Endothelial cell of umbilical vein (primary cell): ENCODE measurements at places on chromosomes 13 and 19. TPM values are rescaled to one million over a fixed set of nuclear protein-coding genes. Genes with fewer than 3 reads are reported as not detected.
A peak's percentile ranks its signal among the peaks of the same experiment; 100 is the strongest.

GRCh38 chr13:23870356-23871140, 18.7 kb downstream of the MIPEP start:
- no peak for DNase-seq
- H3K4me3 ChIP-seq: no peak overlapping the region
- no peak overlapping the region for H3K27ac ChIP-seq
- H3K36me3 ChIP-seq: no peaks in the 10 kb centered on the region
- H3K27me3 ChIP-seq: no peaks in the 10 kb centered on the region
- peaks cover 20% of the 10 kb centered on the region for H3K4me1 ChIP-seq

The SHC2 gene
- total RNA-seq: 4.2 and 7.5 TPM in 2 replicates

DNA sequence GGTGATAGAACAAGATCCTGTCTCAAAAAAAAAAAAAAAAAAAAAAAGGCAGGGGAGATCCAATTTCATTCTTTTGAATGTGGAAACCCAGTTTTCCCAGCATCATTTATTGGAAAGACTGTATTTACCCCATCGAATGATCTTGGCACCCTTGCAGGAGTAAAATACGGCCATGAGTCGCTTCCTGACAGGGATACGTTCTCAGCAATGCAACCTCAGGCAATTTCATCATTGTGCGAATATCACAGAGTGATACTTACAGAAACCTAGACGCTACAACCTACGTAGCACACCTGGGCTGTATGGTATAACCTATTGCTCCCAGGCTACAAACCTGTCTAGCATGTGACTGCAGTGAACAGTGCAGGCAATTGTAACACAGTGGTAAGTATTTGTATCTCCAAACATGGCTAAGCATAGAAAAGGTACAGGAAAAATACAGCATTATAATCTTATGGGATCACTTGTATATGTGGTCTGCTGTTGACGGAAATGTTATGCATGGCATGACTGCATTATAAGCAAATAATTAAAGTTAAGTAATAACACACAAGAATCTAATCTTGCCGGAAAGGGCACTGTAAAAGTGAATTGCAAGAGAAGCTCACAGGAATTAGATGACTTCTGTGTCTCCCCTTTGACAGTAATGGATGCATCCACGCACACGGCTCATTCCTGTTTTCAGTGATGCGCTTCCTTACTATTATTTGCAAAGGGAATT, 24.1 kb downstream of the RFX2 start:
- H3K27ac ChIP-seq: peak overlapping the region; percentile 78
- H3K27me3 ChIP-seq: no peaks in the 10 kb centered on the region
- peaks cover 37% of the 10 kb centered on the region for H3K4me1 ChIP-seq
- no peak overlapping the region for H3K4me3 ChIP-seq

DNA sequence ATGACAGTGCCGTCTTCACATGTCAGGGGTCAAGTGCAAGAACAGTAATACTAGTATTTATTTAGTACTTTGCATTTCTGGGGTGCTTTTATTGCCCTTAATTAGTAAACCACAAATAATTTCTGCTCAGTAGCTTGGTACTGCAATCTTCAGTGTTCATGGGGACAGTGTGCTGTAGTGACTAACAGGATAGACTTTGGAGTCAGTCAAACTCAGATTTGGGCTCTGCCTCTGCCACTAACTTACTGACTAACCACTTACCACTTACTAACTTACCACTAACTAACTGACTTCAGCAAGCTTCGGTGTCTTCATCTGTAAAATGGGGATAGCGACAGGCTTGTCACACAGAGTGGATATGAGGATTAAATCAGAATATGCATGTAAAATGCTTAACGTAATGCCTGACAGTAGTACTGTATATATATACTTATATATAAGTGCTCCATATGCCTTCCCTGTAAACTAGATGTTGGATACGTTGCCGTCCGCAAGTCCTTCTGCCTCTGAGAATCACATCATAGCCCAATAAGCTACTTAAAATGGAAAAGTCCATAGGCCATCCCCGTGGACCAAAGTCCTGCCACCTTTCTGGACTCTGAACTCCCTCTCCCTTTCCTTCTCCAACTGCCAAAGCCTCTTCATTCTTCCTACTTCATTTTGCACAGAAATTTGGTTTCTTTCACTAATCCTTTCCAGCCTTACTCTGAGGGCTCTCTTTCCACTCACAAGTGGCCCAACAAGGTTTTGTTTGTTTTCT, 158.1 kb downstream of the ZIC5 start:
- no peaks in the 10 kb centered on the region for H3K36me3 ChIP-seq
- no peaks in the 10 kb centered on the region for H3K4me1 ChIP-seq
- no peak overlapping the region for H3K27ac ChIP-seq
- no peaks in the 10 kb centered on the region for H3K27me3 ChIP-seq
- no peak for DNase-seq
- no peak overlapping the region for H3K4me3 ChIP-seq

DNA sequence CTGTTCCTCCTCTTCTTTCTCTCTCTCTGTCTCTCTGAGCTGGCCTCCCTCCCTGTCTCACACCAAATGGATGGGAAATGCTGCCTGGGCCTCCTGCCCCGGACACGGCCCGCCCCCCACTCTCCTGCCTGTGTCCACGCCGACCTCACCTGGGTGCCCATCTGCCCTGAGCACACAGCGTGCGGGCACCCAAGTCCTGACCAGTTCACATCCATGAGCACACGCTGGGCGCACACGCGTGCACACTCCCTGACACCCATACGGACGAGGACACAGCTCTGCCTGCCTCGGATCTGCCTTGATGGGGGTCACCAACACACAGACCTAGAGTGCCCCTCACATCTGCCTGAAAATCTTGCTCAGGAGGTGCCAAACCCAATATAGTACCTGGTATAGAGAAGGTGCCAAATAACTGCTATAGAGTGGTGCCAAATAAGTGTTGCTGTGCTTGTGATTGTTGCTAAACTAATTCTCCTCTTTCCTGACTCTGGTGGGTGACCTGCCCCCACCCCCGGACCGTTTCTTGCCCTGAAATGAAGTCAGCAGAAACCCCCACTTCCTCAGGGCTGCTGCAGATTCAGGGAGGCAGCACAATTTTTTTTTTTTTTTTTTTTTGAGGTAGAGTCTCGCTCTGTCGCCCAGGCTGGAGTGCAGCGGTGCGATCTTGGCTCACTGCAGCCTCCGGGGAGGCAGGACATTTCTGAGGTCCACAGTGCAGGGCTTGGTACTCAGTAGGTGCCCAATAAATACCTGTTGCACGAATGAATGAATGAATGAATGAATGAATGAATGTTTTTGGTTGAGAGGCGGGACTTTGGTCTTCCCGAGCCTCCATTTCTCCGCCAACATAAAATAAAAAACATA, 4.6 kb downstream of the NFIC start:
- H3K27me3 ChIP-seq: no peaks in the 10 kb centered on the region
- DNase-seq: no peak
- no peak overlapping the region for H3K4me3 ChIP-seq
- H3K27ac ChIP-seq: no peak overlapping the region
- peaks cover 39% of the 10 kb centered on the region for H3K4me1 ChIP-seq
- H3K36me3 ChIP-seq: no peaks in the 10 kb centered on the region
